ENCODE measurements at places on chromosomes 13 and 19.
A peak's percentile ranks its signal among the peaks of the same experiment; 100 is the strongest.

- DNase-seq: peak; percentile 78
These were observed 6.4 kb downstream of the KMT5C start for GRCh38 chr19:55345818-55346724.

GRCh38 chr13:100535426-100536135 lies 53.0 kb downstream of the GGACT start:
- DNase-seq: peak; percentile 76

GRCh38 chr13:113123226-113124201 lies 915 bp downstream of the F10 start:
- peak; percentile 15 for DNase-seq

DNA sequence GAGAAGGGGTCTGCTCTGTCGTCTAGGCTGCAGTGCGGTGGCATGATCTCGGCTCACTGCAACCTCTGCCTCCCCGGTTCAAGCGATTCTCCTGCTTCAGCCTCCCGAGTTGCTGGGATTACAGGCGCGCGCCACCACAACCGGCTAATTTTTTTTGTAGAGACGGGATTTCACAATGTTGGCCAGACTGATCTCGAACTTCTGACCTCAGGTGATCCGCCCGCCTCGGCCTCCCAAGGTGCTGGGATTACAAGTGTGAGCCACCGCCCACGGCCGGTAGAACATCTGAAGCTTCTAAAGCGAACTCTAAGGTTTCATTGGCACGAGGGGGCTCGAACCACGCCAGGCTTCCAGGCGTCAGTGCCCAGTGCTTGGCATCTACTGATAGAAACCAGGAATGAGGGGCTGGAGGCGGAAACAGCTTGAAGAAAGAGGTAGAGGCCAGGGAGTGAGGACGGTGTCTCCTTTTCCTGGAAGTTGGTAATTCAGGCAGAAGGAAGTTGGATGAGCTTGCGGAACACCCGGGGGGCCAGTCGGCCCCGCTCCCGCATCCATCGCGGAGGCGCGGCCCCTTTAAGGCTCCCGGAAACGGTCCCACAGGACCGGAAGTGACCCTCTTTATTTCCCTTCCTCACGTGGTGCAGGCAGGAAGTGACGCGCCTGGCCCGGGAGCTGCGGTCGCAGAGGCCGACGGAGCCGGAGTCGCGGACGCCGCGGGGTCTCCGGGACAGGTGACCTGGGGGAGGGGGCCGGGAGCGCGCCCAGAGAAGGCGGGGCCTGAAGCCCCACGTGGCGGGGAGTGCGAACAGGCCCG lies at the start of gene CCDC9:
Gene CCDC9 (plus strand): TSS at position 647 of the 814 bp plus-strand sequence. CDS start 1,876 bp downstream, outside the sequence.
- peak; percentile 97 for DNase-seq

DNA sequence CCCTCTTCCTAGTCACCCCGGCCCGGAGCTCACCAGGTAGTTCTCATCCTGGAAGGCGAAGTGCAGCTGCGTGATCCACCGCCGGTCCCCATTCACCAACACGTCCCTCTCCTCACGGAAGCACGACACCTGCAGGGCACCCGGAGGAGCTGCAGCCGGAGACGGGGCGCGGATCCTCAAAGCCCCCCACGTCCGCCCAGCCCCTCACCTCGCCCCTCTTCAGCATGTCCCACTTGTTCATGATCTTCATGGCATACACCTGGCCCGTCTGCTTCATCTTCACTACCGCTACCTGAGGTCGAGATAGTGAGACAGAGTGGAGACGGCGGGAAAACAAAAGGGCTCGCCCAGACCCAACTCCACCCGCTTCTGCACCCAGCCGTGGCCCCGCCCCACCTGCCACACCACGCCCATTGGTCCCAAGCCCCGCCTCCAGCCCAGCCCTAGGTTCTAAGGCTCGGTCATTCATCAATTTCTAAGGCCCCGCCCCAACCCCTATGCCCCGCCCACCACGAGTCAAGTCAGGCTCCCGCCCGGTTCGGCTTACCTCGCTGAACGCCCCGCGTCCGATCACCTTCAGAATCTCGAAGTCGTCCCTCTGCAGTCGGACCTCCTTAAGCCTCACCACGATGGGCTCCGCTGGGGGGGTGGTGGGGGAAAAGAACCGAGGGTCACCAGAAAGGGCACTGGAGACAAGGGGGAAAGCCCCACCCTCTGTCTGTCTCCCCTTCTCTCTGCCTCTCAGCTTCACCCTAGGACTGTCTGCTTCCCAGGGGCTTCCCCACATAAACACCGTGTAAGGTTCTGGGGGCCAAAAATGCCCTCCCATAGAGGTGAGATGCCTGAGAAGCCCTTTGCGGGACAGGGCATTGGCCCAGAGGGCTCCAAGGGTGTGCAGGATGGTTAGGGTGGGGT lies 2.8 kb downstream of the DMPK start:
- peak; percentile 49 for DNase-seq

Data from fibroblast of the aortic adventitia (primary cell).